ENCODE measurements at places on chromosomes 5 and 9. TPM values are rescaled to one million over a fixed set of nuclear protein-coding genes. Genes with fewer than 3 reads are reported as not detected.

MAMDC2 gene
- total RNA-seq, result 0.27 TPM

LURAP1L gene
- 28.3 TPM for total RNA-seq

STPG3 gene
- not detected for total RNA-seq

TGFBI gene
- total RNA-seq, result 1,737 TPM

TRAF1 gene
- total RNA-seq, result 1.9 TPM

PCDH12 gene
- total RNA-seq, result not detected

SELENOP gene
- total RNA-seq, result 0.37 TPM

ENTREP1 gene
- total RNA-seq, result 0.74 TPM

C9orf57 gene
- total RNA-seq, result not detected

PCDHA3 gene
- total RNA-seq, result 1.0 TPM

PCDHGB3 gene
- 0.14 TPM for total RNA-seq

OCLN gene
- 9.0 TPM for total RNA-seq

C7 gene
- not detected for total RNA-seq

All from A549 treated with AZD2906 at 1 μM for 4 hours (cell line).